ENCODE measurements at places on chromosomes 1 and 21.
A peak's percentile ranks its signal among the peaks of the same experiment; 100 is the strongest.

- no peak for DNase-seq
Measured at GRCh38 chr1:104387716-104388508, 638.2 kb downstream of the AMY1C start.

DNA sequence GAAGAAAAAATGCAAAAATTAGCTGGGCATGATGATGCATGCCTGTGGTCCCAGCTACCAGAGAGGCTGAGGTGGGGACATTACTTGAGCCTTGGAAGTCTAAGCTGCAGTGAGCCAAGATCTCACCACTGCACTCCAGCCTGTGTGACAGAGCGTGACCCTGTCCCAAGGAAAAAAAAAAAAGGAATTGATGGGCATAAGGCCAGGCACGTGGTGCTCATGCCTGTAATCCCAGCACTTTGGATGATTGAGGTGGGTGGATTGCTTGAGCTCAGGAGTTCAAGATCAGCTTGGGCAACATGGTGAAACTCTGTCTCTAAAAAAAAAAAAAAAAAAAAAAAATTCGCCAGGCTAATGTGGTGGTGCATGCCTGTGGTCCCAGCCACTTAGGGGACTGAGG lies 55.8 kb upstream of the ATP2B4 start:
- no peak for DNase-seq

GRCh38 chr1:47814612-47815395 lies 182.4 kb downstream of the TRABD2B start:
- no peak for DNase-seq

- DNase-seq: no peak
Measured at GRCh38 chr1:187009320-187009719, 180.6 kb downstream of the PLA2G4A start.

GRCh38 chr1:115807723-115808122 lies 33.2 kb downstream of the NHLH2 start:
- no peak for DNase-seq

DNA sequence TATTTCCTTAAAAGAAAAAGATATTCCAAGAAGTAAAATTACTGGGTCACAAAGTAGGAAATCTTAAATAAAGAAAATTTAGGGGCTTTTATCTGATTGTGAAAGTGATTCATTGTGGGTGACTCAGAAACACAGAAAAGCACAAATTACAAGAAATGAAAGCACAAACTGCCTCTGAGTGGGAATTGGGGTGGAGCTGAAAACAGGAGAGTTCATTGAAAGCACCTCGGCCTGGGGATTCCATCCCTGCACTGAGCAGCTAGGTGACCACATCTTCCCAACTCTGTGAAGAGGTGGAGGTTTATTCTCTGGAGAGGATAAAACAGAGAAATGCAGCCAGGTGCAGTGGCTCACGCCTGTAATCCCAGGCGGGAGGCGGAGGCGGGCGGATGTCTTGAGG lies 7.4 kb downstream of the GJA4 start:
- no peak for DNase-seq

DNA sequence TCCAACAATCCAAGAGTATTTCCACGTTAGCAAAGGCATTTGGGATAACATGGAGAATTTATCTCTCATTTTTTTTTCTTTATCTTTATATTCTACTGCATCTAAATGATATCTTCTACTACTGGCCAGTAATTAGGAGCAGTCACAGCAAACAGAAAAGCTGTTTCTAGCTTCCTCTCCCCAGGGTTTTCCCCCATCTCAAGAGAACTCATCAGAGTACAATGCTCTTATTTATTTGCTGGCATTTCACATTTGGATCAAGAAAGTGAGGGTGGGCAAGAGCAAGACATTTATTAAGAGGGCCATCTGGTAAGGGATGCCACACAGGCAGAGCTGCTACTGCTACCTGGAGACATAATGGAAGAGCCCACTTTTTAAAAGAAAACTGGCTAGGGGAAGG lies 368.2 kb downstream of the USH2A start:
- DNase-seq: no peak

DNA sequence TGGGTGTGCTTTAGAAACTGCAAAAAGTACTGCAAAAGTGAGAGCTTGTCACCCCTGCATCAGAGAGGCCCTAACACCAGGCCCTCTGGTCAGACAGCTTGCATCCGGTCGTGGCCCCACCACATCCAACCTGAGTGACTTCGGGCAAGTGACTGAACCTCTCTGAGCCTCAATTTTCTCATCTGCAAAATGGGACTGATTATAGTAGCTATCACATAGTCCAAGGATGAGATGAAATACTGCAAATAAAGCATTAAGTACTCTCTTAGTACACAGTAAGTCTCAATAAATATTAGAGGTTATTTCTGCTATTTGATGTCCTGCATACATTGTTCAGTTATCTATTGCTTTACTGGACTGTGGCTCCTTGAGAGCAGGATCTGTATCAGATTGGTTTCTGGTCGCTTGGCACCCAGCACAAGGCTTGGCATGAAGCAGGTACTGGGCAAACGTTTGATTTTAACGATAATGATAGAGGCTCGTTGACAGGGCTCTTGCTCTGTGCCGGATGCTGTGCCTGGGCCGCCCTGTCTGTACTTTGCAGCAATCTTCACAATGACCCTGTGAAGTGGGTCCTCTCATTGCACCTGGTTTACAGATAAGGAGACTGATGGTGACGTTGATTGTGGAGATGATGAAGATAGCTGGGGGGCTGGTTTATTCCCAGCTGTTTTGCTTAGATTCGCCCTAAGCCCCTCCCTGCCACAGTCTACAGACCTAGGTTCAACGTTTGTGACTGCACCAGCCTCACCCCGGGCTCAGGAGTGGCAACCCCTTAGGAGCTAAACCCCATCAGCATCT lies 43.6 kb downstream of the RAP1GAP start:
- no peak for DNase-seq

DNA sequence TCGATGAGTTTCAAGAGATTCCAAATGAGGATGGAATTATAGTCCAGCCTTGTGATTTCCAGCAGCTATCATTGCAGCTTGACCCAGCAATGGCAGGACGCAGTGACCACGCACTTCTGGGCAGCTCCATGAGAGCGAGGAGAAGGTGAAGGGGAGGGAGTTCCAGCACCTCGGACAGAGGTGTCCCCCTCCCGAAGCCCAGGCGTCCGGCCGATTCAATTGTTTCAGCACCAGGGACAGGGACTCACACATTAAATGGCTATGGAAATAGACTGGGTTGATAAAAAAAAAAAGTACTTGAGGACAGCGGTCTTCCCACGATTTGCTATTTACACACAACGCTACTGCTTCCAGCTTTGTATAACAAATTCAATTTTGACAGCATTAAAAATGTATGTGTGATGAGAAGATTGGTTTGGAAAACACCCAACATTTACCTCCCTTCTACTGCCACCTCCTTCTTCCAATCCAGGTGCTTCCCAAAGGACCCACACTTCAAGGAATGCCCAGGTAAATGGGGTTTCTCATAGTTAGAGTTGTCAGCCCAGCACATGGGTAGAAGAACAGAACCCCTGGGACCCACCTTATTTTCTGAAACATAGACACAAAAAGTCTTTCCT lies 71.8 kb downstream of the DISP3 start:
- peak; percentile 53 for DNase-seq
